ENCODE measurements at places on chromosomes 11 and 22.

DNA sequence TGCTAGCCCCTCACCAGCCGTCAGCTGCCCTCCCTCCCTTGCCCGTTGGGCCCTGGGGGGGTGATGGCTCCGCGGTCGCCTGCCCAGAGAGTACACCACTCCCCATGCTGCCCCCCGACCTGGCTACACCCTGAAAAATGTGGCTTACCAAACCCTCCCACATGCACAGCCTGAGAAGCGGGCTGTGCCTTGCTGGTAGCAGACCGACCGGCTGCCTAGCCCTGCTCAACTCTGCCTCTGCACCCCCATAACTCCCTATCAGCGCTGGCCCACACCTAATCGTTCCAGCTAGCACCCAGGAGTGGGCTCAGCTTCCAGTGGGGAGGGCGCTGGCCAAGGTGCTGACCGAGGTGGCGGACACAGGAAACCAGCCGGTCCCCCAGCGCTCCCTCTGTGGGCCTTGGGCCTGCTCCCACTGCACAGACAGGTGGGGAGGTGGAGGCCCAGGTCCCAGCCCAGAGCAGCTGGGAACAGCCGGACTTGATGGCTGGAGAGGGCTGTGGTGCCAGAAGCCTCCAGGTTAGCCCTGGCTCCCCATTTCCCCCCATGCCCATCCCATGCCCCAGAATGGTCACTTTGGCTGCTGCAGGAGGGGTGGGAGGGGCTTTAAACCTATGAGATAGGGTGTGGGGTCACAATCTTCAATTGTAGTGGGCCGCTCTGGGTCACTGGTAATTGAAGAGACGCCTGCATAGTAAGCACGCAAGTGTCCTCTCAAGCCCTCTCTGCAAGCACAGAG lies 32.1 kb upstream of the PRODH start:
- no peak for DNase-seq

DNA sequence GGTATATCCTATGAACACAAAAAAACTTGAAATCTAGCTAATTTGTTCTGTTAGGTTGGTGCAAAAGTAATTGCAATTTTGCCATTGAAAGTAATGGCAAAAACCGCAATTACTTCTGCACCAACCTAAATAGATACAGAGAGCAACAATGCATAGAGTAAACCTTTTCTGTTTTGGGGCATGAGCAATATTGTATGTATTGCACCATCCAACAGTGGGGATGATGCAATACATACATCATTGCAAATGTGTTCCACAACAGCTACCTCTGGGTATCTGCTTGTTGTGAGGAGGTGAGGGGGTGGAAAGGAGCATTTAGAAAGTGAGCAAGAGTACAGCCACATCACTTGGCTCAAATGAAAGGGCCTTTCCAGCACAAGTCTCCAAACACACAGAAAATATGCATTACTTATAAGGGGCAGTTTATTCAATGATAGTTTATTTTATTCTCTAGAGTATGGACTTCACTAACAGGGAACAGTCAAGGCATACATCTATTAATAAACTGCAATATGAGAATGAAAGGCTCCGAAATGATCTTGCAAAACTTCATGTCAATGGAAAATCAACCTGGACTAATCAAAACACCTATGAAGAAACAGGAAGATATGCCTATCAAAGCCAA lies 77.3 kb downstream of the DEUP1 start:
- no peak for DNase-seq

- no peak for DNase-seq
Measured at GRCh38 chr11:40118780-40119179, 1340.7 kb downstream of the LRRC4C start.

DNA sequence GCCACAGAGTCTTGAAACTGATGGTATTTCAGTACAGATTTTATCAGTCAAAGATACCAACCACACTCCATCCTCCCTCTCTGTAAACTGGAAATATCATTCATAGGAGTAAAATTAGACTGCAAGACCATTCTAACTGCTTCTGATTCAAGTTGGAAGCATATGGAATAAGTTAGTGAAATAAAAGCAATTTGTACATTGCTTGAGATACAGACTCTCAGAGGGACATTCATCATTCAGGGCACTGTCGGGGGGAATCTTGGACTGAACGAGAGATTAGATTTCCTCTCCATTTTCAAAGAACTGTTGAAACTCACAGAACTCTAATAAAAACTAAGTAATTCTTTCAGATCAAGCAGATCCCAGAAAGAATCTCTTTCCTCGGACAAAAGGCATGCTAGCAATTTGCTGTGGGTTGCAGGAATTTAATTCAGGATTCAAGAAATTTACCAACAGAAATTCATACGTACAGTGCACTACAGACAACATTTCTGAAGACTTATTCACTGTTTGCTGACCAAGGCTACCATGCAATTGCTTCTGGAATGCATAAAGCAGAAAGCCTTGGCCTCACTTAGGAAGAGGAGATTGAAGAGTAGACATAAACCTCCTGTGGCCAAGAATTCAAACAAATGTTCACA lies 34.1 kb downstream of the PAMR1 start:
- DNase-seq, result no peak

DNA sequence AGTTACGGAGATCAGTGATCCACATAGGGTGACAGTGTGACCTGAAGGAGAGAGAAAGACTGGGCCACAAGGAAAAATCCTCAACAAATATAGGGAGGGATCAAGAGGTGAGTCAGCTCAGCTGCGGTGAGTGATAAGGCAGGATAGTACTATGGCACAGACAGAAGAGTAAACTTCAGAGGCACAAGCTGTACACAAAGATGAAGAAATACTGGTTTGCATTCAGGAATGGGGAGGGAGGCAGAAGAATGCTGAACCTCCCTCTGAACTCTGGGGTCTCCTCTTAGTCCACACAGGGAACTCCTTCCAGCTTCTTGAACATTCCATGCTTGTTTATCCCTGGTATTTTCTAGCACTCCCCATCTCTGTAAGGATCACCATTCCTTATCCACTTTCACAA lies 162.7 kb downstream of the BARX2 start:
- DNase-seq, result no peak

DNA sequence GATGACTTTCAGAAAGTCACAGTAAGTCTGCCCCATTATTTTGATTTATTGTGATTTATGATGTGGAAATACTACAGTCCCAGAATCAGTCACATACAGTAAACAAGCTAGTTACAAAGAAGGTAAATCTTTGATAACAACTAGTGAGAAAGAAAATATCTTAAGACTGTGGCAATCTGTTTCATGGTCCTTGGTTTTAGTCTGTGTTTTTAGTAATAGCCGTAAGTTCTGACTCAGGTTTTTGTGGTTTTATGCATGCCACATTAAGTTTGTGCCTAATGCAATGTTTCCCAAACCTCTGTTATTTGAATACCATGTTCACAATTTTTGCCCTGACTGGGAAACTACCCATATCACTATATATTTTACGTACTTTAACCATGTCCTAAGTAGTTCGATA lies 6.7 kb downstream of the CEP295 start:
- no peak for DNase-seq

- no peak for DNase-seq
Measured at GRCh38 chr11:2090172-2091111, 48.7 kb downstream of the IGF2 start.

- DNase-seq, result no peak
Measured at GRCh38 chr11:21072558-21072957, 403.2 kb downstream of the NELL1 start.

GRCh38 chr22:26883393-26883792 lies 226.0 kb downstream of the MIAT start:
- no peak for DNase-seq

GRCh38 chr11:119284344-119285157 lies 32.4 kb downstream of the MCAM start:
- no peak for DNase-seq

DNA sequence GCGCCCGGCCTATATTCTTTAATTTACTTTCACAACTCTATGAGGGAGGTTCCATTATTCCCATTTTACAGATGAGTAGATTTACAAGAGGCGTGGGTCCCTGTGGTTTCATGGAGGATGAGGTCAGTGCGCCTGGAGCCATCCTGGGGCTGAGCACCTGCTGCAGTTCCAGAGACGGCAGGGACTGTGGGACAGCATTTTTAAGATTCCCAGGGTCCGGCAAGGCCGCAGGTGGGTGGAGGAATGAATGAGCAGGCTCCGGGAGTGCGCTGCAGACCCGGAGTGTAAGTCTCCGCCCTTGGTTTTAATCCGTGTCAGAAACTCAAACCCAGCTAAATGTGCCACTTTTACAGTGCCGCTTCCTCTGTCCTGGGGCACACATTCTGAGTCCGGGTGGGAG lies 4.1 kb upstream of the CHRM1 start:
- no peak for DNase-seq

DNA sequence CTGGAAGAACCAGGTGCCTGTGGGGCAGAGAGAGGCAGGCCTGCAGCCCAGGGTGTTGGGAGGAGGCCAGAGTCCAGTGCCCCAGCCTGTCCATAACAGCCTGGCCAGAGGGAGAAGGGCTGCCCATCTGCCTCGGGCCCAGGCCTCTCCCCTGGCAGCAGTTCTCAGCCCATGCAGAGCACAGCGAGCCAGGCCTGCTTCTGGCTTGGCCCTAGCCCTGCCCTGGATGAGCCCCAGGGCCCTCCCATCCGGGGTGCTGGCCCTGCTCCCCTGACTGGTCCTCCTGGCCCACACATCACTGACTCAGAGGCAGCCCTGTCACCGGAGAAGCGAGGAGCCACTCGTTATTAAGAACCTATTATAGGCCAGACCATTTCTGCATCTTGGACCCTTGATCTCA lies 19.7 kb upstream of the MYRF start:
- DNase-seq, result no peak

- no peak for DNase-seq
Measured at GRCh38 chr11:10305964-10306918, 1.4 kb downstream of the ADM start.

DNA sequence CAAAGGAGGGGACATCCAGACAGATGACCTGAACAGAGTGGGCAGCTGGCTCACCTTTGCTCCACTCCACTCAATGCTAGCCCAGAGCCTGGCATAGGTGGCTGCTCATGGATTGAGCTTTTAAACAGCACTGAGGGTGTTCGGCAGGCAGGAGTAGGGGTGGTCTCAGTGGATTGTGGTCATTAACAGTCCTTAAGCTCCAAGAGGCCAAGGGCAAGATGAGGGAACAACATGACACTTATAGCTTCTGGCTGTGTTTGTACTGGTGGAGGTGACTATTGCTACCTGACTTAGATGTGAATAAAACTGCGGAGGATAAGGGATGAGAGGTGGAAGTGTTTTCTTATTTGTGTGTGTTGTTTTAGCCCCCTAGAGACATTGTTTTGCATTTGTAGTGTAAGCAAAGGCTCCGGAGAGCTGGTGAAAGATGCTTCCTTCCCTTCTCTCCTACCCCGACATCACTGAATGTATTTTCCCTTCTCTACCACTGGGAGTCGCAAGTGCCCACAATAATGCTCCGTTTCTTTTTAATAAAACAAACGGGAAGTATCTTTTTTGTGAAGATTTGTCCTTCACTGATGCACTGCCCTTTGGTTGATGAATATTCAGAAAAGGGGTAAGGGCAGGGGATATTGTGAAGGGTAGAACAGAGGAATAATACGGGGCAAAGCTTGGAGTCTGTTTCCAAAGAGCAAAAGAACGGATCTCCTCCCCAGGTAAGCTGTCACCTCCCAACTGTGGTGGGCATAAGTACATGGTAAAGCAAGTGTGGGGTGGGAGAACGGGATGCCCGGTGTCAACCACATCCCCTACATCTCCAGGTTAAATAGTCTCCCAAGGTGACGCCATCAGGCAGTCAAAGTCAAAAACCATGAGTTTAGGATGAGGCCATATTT lies 27.5 kb upstream of the MTNR1B start:
- DNase-seq, result no peak

- DNase-seq, result no peak
Measured at GRCh38 chr11:127103586-127104388, 103.2 kb upstream of the KIRREL3 start.

- no peak for DNase-seq
Measured at GRCh38 chr22:35781898-35782297, 64.2 kb downstream of the APOL5 start.

DNA sequence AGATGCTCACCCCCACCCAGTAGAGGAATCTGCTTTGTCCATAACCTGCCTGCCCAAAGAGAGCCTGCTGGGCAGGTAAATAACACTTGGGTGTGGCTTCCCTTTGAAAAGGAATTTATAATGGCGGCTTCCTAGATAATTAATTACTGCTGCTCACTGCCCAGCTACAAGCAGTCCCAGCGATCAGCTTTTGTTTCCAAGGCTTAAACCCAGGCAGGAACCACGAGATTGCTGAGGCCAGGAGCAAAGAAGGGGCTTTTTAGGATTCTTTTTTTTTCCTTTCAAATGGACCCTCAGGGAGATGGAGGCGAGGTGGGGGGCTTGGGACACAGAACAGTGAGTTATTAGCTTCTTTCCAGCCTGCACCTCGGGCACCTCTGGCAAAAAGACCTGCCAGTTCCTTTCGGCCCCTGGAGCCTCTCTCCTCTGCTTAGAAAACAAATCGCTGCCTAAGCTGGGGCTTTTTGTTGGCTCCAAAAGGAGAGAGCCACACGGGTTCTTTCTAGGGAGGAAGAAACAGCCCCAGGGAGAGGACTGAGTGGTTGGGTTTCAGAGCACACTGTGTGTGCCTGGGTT lies 107.2 kb downstream of the TSPAN18 start:
- no peak for DNase-seq

GRCh38 chr11:124725719-124726105 lies 14.0 kb upstream of the NRGN start:
- no peak for DNase-seq

GRCh38 chr11:76553554-76554476 lies 109.0 kb downstream of the EMSY start:
- no peak for DNase-seq

DNA sequence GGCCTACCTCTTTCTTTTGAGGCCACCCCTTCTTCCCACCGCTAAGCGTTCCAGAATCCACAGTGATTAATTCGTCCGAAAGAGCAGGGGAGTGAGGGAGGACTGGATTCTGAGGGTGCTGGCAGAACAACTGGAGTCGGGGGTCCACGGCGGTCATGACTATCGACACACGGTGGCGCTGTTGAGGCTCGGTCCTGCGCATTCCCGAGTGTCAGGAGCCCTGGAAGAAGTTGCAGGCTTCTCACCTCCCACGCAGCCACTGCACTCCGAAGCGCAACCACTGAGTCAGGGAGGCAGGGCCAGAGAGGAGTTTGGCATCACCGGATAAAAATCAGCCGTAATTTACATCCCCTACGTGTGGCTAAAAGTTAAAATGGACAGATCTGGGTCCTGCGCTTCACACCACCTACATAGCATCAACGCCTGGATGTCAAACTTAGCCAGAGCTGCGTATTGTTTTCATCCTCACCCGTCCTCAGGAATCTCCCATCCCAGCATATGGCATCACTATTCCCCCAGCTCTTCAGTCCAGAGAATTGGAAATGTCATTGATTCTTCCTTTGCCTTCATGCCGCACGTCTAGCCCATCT lies 10.7 kb upstream of the CTSF start:
- DNase-seq, result peak; percentile 58

Data from activated effector memory CD4-positive, alpha-beta T cell treated with Interleukin-2 at 50 U/mL for 16 hours (primary cell).